ENCODE measurements at places on chromosomes 16 and 17.

- no peak for DNase-seq
These were observed 3.7 kb upstream of the SCIMP start for GRCh38 chr17:5238333-5238732.

GRCh38 chr17:14926526-14927122, 338.5 kb downstream of the PMP22 start:
- peak; percentile 13 for DNase-seq

DNA sequence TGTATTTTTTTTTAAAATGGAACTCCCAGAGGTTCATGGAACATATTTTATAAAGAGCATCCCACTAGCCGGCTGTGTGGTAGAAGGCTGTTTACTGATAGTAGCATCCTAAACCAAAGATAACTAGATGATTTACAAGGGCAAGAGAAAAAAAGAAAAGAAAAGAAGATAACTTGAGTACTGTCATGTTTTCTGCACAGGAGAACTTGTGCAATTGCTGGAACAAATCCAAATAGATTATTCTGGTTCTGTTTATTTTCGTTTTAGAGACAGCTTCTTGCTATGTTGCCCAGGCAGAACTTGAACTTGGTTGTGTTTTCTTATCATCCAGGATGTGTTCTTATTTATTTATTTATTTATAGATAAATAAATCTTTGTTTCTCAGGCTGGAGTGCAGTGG, 20.9 kb upstream of the PPM1D start:
- no peak for DNase-seq

DNA sequence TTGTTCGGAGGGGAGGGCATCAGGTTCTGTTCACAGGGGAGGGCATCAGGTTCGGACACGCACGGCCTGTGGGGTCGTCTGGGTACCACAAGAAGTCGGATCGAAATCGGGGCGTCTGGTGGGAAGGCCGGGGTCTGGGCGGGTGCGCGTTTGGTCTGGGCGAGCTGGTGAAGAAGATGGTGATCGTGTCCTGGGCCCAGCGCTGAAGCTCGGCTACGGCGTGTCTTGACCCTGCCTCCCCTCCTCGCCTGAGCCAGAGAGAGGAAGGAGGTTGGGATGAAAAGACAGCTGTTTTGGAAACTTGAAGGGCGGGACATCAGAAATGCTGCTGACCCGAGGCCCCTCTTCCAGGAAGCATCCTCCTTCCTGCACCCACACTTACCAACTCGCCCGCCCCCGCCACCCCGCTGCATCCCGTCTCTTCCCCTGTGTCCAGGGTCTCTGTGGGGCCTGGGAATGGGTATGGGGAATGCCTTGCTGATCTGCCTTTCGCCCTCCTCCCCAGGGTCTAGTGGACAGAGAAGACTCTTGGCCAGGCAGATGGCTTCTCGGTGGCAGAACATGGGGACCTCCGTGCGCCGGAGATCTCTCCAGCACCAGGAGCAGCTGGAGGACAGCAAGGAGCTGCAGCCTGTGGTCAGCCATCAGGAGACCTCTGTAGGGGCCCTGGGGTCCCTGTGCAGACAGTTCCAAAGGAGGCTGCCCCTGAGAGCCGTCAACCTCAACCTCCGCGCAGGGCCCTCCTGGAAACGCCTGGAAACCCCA, 498 bp downstream of the PIMREG start:
- no peak for DNase-seq

DNA sequence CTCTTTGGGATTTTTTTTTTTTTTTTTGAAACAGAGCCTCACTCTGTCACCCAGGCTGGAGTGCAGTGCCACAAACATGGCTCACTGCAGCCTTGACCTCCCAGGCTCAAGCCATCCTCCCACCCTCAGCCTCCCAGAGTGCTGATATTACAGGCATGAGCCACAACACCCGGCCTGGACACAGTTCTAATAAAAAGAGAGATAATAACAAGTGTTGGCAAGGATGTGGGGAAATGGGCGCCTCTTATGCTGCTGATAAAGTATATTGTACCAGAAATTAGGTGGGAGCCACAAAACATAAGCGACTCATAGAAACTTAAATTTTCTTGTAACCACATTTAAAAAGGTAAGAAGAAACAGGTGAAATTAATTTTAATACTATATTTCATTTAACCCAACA, 50.4 kb upstream of the FA2H start:
- no peak for DNase-seq

GRCh38 chr17:42518755-42519545, 17.1 kb upstream of the NAGLU start:
- DNase-seq: no peak

DNA sequence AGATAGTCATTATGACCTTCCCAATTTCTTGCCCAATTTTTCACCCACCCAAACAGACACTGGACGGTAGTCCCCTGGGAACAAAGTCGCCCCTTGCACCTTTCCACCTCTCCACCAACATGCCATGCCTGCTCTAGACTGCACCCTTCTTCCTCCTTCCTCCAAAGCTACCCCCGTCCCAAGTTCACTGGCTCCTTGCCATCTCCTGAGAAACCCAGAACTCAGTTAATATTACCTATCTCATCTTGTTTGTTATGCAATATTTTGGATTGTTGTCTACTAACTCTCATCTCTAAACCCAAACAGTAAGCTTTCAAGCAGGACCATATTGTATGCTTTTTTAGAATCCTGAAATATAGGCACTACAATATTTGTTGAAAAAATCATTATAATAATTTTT, 63.3 kb downstream of the USP31 start:
- DNase-seq: no peak

GRCh38 chr17:52148969-52149351, 9.6 kb downstream of the CA10 start:
- DNase-seq: no peak

DNA sequence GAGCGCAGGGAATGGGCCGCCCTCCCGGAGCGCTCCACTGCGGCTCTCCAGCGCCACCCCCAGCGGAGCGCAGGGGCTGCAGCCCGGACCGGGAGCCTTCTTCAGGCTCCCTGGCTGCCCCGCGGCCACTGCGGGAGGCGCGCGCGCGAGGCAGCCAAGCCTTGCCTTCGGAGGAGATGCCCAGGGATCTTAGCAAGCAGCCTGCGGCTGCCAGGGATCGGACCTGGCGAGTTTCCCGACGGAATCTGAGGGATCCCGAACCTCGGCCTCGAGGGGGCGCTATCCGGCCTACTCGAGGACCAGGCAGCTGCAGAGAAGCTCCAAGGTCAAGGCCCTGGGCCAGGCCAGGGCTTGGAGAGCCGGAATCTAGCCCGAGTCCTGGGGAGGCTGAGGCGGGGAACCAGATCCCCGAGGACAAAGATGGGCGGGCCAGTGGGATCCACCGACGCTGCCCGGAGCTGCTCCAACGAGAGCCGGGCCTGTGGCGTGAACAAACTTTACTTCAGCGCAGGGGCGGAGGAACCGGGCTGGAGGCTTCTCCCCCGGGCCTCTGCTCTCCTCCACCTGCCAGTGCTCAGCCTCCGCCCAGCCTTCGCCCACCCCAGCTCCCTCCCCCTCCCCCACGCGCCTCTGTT, at the start of gene IRX6:
Gene IRX6 (plus strand): TSS at position 567 of the 635 bp plus-strand sequence. CDS start 889 bp downstream, outside the sequence.
- DNase-seq: peak; percentile 5

GRCh38 chr17:46817151-46817900, 1.2 kb downstream of the WNT3 start:
- no peak for DNase-seq

DNA sequence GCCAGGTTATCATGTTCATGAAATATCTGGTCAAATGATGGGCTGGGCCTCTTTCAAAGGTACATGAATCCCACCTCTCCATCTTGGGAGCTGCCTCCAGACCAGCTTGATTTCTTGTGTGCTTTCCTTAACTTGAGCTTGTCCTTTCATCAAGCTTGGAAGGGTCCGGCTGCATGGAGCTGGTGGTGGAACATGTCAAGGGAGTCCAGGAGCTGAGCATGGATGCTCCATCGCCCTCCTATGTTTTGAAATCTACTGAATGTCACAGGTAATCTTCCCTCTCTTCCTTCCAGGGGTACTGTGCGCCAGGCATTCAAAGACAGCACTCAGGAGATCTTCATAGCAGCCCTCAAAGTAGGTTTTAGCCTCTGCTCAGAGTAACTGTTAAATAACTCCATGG, 105.8 kb downstream of the N4BP1 start:
- no peak for DNase-seq

- DNase-seq: peak; percentile 49
These were observed 474 bp downstream of the CLN3 start for GRCh38 chr16:28491230-28491969.

DNA sequence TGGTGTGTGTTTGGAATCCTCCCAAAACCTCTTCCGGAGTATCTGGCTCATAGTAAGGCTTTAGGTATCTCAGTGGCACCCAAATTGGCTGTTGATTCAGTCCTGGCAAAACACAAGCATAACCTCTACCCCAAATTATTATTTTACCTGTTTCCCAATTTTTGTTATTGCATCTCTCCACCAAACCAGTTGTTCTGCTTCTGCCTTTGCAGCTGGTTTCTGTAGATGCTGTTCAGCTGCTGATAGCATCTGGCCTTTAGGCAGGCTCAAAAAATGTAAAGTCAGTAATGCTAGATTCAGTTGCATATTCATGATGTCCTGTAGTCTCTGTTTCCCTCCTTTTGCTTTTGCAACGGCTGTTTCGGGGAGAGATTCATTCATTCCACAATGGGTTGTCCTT, 33.8 kb downstream of the ATF7IP2 start:
- DNase-seq: no peak

DNA sequence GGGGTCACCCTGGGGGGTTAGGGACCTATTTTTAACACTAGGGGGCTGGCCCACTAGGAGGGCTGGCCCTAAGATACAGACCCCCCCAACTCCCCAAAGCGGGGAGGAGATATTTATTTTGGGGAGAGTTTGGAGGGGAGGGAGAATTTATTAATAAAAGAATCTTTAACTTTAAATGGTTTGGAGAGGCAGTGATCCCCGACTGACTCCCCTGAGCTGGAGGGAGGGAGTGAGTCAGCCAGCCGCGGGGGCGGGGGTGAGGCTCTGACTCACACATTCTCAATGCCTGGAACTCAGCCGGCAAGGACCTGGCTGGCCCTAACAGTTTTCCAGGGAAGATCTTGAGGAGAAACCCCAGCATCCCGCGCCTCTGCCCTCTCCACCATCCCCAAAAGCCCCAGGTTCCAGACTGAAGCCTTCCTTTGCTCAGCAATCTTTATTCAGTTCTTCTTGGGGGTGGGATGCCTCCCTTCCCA, 1.5 kb downstream of the HCFC1R1 start:
- peak; percentile 48 for DNase-seq

DNA sequence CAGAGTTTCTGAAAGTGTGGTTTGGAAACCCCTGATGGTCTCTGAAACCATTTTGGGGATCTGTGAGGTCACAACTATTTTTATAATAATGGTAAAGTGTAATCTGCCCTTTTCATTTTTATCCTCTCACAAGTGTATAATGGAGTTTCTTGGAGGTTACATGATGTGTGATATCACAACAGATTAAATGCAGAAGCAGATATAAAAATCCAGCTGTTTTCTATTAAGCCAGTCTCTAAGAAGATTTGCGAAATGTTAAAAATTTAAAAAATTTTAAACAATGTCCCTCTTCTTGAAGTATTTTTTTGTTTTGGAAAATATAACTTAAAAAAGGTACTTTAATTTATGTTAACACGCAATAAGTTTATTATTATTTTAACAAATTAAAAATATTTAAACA, 48.7 kb downstream of the RPGRIP1L start:
- DNase-seq: no peak

DNA sequence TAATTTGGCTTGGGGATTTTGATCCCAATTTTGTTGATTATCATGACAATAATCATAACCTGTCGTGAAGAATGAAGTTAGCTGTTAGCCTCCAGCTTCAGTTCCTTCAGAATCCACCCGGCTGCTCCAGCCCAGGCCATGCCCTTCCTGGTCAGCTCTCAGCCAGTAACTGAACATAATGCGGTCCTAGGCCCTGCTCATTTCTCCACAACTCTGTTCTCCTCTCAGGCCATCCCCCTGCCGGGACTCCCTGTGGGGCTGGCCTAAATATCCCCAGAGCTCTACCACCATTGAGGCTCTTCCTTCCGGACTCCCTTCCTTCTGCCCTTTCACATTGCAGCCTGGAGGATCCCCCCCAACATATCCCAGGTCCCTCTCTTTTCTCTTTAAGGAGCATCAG, 833.4 kb upstream of the GOT2 start:
- DNase-seq: no peak

DNA sequence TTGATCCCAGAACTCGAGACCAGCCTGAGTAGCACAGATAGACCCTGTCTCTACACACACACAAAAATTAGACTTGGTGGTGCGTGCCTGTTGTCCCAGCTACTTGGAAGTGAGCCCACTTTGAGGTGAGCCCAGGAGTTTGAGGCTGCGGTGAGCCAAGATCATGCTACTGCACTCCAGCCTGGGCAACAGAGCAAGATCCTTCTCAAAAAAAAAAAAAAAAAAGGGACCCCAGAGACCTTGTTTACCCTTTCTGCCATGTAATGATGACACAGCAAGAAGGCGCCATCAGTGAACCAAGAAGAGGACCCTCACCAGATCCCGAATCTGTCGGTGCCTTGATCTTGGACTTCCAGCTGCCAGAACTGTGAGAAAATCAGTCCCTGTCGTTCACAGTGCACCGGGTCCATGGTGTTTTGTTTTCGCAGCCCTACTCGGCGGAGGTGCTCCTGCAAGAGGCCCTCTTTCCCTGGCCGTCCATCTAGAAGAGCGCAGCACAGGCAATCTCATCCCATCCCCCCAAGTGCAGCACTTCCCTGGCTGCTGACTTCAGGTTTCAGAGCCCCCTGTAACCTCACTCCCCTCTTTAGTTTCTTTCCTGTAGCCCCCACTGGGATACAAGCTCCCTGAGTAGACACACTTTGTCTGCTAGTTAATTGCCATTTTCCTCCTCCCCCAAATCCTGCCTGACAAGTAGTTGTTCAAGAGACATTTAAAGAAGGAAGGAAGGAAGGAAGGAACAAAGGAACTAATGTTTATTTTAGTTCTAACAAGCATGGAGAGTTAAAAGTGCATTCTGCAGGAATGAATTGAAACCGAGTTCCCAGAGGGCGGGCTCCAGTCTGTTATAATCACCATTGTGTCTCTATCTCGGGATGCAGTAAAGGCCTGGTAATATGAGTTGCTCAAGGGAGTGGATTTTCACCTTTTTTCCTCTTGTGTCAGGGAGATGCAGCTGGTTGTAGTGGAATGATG, 115.3 kb downstream of the SNX29 start:
- peak; percentile 32 for DNase-seq

GRCh38 chr16:58499615-58500351, at the start of gene NDRG4:
NDRG4 (plus strand) TSS chr16:58500143; CDS start chr16:58500249, 106 bp downstream.
- peak; percentile 45 for DNase-seq

GRCh38 chr17:4574448-4575045, 9.8 kb upstream of the SMTNL2 start:
- DNase-seq: no peak

DNA sequence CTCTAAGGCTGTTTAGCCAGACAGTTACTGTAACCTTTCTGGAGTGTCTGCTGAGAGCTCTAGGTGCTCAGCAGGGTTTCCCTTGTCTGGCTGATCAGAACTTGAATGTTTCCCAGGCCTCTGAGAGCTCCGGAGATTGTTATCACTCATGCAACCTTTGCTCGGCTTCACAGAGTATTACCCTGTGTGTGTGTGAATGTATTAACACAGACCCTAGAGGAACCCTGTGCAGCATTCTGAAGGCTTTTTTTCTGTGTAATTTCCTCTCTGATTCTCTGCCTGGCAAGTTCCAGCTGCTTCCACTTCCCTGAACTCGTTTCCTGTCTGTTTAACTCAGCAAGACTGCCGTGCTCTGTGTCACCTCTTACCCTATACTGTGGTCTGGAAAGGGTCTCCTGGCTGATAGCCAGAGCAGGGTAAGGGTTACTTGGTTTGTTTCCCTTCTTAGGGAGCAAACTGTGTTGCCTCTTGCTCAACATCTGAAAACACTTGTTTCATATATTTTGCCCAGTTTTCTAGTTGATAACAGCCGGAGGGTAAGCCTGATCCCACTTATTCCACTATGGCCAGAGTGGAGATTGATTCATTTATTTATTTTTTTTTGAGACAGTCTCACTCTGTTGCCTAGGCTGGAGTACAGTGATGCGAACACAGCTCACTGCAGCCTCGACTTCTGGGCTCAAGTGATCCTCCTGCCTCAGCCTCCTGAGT, 21.7 kb downstream of the PRMT7 start:
- no peak for DNase-seq
